Vagina (tissue), 2 donors: ENCODE measurements at places on chromosomes 1 and 21.
A peak's percentile ranks its signal among the peaks of the same experiment; 100 is the strongest.

DNA sequence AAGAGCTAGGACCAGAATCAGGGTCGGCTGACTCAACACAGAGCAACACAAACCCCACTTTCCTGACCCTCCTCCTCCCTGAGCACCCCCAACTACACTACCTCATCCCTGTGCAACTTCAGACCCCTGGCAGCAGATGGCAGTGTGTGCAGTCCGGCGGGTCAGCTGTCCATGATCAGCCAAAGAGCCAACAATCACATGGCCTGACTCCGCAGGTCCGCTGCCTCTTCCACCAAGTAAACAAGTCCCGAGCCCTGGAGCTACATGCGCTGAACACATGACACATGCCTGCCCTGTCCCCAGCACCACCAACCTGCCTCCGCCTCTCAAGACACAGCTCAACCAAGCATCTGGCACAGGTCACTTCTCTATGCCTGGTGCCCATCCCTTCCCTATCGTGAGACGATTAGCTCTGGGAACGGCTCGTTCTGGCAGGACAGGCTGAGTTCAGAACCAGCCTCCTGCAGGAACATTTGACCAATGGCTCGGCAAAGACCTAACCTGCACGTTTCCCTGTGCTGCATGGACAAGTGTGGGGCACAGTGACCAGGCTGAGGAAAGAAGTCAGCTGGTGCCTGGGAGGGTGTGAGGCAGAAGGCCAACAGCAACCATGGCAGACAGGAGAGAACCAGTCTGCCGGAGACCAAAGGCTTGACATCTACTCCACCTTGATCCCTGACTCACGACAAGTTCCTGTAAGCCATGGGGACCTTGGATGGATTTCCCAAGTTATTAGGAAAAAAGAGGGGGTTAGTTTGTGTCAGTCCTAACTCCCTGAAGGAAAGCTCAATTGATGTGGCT, 60.3 kb downstream of the CD46 start:
- DNase-seq = peak; percentile 79

DNA sequence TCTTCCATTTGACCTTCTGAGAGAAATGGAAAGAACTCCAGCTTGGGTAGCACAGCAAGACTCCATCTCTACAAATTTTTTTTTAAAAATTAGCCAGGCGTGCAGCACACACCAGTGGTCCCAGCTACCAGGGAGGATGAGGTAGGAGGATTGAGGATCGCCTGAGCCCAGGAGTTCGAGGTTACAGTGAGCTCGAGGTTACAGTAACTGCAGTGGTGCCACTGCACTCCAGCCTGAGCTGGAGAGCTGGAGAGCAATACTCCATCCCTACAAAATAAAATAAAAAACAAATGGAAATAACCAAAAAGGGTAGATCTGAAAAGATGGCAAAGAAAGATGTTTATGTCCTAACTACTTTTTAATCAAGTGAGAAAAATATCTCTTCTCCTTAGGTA, 14.5 kb downstream of the POGZ start:
- no peak for DNase-seq

GRCh38 chr1:63068626-63069025, 253.7 kb upstream of the FOXD3 start:
- no peak for DNase-seq

DNA sequence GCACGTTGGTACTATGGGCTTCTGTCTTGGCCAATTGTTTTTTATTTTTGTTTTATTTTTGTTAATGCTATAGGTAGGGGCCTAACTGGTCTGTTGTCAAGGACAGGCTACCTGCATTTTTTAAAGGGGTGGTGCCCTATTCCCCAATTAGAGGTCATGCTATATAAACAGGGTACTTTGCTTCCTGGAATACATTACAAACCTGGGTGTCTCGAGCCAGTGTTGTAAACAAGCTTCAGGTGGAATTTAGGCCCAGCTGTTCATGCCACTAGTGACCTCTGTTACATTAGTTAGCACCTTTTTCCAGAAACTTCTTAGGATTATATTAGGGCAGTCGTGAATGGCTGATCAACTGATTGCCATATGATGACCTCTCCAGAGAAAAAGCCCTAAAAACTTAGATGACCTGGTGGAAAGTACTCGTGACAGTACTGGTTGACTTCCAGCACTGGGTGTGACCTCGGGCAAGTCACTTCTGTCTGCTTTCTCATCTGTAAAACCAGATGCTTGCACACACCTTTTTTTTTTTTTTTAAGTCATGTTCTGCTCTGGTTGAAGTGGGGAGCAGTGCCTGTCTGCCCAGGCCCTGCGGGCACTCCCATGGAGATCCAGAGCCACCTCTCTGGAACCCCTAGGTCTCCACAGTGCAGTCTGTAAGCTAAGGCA, 46.5 kb downstream of the ELK4 start:
- DNase-seq = no peak

- DNase-seq = no peak
Observed at GRCh38 chr1:84347271-84347931, 45.9 kb downstream of the SAMD13 start.

DNA sequence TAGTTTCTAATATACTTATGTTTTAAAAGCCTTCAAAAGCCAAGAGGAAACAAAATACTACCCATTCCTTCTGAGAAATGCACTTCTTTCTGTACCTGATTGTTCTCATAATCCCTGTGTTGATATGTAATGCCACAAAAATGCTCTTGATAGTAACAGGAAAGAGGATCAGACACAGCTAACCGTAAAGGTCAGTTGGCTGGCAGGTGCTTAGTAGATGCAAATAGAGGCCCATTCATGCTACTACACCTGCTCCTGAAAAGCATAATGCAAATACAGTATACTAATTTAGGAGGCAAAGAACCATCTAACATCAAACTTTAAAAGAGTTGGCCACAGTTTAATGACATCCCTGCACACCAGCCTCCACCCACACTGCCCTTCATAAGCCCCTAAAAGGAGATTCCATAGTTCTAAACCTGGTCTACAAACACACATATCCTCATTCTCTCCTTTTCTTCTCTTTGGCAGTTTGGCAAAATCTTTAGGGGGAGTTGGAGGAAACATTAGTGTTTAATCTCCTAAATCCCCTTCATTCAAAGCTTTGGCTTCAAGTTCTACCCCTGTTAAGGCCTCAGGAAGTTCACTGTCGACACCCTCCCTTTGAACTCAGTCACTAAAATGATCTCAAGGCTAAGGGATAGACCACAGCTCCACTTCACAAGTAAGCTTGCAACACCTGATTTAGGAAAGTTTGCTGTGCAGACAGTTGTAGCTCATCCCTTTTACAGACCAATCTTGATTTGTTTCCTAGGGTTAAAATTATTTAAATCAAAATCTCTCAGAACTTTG, 2.9 kb upstream of the CD46 start:
- DNase-seq = no peak

- DNase-seq = no peak
Observed at GRCh38 chr21:23638131-23638695, 1969.1 kb downstream of the MRPL39 start.

GRCh38 chr1:24027838-24028468, 47.8 kb upstream of the SRSF10 start:
- no peak for DNase-seq

DNA sequence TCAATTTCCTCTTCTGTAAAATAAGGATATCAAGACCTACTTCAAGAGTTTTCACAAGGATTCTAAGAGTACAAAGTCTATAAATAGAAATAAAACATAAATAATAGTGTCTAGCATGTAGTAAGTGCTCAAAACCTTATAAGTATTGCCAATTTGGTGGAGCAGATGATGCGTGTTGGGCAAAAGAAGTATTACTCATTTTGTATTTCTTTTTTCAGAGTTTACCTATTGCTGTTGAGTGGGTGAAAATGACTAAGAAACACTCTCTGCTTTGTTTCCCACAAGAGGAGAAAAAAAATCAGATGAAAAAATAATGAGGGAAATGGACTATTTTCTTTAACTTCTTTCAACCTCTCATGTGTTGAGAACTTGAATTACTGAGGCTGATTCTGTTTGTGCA, 103.3 kb upstream of the KCNK2 start:
- no peak for DNase-seq

DNA sequence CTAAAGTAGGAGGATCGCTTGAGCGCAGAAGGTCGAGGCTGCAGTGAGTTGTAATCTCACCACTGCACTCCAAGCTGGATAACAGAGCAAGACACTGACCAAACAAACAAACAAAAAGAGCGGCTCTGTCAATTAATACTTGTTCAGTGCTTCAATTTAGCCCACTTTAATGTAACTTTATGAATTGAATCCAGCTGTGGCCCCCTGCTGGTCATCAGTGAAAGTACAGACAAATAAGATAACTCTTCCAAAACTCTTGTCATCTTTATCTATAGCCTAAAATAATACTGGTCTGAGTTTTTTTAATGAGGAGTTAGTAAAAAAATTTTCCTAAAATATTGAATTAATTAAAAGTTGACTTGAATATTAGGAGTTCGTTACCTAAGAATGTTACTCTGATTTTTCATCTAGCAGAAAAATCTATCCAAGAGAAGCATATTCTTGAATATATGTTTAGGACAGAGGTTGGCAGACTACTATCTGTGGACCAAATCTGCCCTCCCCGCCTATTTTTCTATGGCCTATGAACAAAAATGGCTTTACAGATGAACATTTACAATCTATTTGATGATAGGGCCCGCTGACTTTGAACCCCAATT, 26.1 kb downstream of the ATP5PF start:
- DNase-seq = no peak
